ENCODE measurements at places on chromosomes 16 and 17.

DNA sequence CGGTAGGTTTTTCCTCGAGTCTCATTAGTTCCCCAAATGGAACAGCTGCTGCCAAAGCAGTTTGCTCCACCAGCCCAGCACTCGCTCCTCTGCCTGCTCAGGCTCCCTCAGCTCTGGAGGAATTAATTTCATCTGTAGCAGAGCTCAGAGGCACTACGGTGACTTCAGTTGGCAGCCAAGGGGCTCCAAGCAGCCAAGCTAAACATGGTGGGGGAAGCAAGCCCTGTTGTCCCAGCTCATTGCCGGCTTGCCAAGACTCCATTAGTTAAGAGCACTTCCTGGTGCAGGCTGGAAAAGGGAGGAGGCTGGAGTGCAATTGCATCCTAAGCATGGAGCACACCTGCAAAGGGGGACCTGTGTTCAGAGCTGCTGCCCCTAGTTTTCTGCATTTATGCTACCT is 78.7 kb upstream of the GPRC5B start:
- no peak for DNase-seq

DNA sequence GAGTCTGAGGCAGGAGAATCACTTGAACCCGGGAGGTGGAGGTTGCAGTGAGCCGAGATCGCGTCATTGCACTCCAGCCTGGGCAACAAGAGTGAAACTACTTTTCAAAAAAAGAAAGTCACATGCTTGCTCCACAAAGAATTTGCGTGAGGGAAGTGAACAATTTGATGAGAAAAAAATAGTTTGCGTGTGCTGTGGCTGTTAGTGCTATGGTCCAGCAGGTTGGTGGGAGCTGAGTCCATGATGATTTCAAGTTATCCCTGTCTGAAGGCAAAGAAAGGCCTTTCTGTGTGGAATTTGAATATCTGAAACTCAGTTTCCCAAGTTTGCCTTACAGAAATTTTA is 21.0 kb downstream of the PRCD start:
- no peak for DNase-seq

GRCh38 chr17:33562792-33563191 is 269.7 kb upstream of the ASIC2 start:
- DNase-seq: no peak

DNA sequence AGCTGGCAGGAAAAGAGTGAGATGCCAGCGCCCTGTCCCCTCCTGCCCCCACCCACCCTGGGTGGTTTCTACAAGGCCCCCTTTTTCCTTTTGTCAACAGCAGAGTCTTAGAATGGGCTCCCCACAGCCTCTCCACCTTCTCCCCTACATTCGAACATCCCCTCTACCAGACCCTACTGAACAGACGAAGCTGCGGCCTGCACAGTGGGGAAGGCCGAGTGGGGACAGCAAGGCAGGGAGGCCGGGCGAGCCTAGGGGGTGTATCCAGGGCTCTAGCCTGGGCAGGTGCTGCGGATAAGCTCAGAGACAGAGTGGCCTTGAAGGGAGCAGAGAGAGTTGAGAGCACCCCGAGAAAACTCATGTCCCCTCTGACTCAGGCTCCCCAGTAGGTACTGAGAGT is 7.4 kb downstream of the ZACN start:
- no peak for DNase-seq

- DNase-seq: no peak
Observed at GRCh38 chr17:17509601-17510425, 13.6 kb upstream of the RASD1 start.

DNA sequence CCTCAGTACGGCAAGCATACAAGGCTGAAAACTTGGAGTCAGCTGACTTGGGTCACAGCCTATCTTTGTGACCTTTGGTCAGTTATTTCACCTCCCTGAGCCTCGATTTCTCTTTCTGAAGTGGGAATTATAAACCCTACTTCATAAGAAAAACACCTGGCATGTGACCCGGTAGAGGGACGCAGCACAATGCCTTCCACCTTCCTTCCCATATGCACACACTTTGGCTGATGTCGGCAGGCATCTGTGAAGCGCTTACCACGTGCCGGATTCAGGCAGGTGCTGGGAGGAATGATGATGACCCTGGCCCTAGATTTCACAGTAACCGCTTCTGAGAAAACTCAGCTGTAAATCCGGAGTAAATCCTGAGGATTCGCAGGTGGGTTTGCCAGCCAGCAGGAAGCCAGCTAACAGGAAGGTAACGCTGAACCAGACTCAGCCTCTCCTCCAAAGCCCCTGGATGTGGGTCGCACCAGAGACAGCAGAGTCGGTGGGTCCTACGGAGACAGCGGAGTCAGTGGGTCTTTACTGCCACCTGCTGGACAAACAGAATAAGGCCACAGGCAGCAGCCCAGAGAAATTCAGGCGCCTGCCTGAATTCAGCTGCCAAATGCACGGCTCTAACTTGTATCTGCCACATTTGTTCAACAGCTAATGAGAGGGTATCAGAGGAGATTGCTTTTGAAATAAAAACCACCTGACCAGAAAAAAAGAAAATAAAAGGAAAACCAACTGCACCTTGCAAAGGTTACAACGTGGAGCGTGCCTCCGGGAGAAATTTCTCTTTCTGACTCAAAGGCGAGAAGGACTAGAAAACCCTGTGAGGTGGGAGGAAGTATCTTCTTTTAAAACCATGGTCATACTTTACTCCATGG is 16.6 kb downstream of the COPRS start:
- DNase-seq: peak; percentile 43

DNA sequence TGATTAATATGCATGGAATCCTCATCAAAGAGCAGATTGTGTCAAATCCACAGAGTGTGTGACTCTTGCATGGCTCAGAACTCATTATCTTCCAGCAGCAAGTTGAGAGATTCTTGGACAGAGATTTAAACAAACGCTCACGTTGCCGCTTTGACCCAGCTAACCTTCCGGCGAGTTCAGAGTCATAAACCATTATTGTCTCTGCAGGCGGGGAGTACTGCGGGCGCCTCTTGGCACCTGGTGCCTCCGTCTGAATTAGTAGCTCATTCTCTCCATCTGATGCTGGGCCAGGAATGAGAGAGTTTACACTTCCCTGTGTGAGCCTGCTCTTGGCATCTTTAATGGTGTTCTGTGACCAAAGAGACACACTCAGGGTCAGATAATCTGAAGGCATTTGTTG is 138.6 kb upstream of the WSCD1 start:
- no peak for DNase-seq

- DNase-seq: no peak
Observed at GRCh38 chr17:69749911-69750310, 325.1 kb upstream of the KCNJ16 start.

GRCh38 chr17:4130715-4131114 is 12.1 kb downstream of the ZZEF1 start:
- no peak for DNase-seq

GRCh38 chr16:66270333-66270927 is 96.1 kb upstream of the CDH5 start:
- peak; percentile 23 for DNase-seq

DNA sequence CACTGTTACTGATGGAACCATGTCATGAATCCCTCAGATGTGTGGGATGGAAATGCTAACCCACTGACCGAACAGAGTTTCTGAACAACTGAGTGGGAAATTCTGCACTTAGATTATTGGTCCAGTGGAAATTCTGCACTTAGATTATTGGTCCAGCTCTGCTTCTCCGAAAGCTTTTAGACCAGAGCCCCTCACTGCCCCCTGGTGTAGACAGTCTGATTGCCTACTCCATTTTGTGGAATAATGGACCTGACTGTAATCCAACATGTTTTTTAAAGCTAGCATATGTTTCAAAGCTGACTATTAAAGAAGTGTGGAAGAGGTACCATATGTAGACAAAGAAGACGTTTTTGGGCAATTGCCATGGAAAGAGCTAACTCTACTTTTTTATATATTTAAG is 50.3 kb upstream of the TBX2 start:
- DNase-seq: no peak

DNA sequence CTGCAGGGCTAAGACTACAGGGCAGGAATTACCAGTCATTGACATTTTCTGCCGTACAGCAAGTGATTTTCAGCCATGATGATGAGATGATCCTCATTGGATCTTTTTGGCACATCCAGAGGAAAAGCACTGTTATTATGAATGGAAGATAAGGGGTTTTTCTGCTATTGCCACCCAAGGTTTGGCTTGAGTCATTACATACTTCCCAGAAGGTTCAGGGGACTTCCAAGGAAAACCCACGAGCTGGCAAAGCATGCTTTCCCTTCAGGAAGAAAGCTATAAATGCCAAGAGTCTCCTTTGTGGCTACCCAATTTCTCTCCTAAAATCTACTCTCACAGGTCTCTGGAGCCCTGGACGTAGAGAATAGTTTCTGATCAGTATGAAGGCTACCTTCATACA is 6.1 kb downstream of the CHST4 start:
- DNase-seq: no peak

- DNase-seq: no peak
Observed at GRCh38 chr17:610276-610675, 104.4 kb downstream of the VPS53 start.

GRCh38 chr17:35089586-35090296 is 26.2 kb upstream of the RFFL start:
- DNase-seq: no peak

Measured in activated gamma-delta T cell treated with anti-CD3 and anti-CD28 coated beads, Interleukin-2, amount 50 U/mL, for 16 hours (primary cell).